HT-29 (cell line): ENCODE measurements at places on chromosomes 13 and 19. TPM values are rescaled to one million over a fixed set of nuclear protein-coding genes. Genes with fewer than 3 reads are reported as not detected.
A peak's percentile ranks its signal among the peaks of the same experiment; 100 is the strongest.

DNA sequence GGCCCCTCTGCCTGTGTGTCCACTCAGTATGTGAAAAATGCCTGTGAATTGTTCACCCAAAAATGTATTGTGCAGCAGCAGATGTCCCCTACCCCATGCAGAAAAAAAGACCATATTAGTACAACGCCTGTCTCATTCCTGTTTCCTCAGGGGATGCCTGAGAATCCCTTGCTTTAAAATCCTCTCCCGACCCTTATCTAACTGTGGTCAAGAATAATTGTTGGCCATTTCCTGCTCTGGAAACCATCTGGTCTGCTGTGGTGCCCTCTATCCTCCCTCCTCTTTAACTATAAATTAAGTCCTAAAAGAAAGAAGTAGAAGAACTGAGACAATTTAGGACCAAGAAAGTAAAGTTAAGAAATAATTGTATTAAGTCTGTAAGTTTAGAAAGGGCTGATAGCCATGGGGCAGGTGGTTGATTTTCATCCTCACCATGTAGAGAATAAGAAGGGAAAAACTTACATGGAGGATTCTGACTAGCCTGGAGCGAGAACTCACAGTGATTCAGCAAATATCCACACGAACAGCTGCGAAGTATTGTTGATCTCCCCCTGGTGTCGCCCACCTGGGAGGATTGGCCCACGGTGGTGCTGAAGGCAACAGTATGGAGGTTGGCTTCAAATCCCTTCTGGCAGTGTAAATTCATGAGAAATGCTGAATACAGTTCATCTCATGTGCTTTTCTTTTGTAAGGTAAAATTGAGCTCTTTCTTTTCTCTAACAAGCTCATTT lies 85.6 kb downstream of the COL4A2 start:
- no peak for DNase-seq

DNA sequence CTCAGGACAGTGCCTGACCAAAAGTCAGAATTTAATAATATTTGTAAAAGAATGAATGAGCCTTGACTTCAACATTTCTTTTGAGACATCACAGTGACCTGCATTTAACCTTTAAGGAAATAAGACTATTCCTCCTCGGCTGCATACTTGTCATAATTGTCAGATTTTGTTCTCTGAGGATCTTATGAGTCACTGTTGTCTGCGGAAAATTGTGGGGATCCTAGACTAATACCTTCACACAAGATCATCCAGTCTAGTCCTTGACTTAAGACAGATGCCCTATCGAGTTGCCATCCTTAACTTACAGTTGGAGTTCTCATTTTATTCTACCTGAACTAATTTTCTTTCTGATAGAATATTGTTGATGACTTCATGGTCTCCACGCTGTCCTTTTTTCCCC lies 198.4 kb downstream of the DLEU7 start:
- DNase-seq = no peak

DNA sequence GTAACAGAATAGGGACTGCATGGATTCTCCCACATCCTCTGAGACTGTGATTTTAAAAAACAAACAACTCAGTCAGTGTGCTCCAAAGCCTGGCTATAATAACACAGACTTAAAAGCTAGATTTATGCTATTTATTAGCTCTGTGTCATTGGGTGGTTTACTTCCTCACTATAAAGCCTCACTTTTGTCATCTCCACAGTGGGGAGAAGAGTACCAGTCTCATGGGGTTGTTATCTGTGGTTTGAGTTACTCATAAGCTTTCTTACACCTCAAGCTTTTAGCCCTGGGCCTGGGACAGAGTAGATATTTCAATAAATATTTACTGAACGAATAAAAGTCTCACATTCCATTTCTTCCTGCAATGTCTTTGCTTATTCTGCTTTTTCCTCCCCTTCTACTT lies 5.3 kb downstream of the RNASEH2B start:
- DNase-seq = no peak

DNA sequence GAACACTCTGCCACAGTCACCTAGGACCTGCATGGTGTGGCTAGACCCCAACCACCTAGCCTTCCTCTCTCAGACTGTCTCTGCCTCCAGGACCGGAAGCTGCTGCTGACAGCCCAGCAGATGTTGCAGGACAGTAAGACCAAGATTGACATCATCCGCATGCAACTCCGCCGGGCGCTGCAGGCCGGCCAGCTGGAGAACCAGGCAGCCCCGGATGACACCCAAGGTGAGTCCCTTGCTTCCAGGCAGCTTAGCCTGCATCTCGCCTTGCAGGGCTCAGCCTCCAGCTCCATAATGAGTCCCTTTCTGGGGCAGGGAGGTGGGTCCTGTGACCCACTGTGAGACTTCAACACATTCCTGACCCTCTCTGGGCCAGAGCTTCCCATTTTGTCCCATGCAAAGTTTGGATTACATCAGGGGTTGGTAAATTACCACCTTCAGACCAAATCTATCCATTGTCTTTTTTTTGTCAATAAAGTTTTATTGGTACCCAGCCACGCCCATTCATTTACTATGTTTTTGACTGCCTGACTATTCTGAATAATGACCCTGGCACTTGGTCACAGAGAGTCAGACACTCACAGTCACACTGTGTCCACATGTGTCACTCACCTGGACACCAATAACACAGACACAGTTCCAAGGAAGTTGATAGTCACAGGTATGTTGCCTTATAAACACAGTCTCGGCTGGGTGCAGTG lies 13.4 kb downstream of the PKN1 start:
- no peak for DNase-seq

DNA sequence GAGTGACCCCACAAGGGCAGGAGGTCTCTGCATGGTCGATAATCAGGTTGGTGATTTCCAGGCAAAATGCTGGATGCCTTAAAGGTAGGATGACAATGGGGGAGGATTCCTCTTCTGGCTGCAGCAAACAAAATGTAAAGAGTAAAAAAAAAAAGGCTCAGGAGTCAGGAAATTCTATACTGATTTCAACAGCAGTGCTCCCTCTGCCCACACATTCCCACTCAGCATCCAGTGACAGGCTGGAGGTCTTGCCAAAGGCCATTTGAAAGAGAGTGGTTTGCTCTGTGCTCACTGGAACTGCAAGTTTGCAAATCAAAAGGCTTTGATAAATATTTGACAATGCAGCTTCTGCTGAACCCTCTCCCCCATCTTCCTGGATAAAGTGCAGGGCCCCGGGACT lies 135.4 kb downstream of the TNFRSF19 start:
- DNase-seq = no peak

- DNase-seq = peak; percentile 98
These were observed 23.5 kb upstream of the USP12 start for GRCh38 chr13:27194895-27195764.

- DNase-seq = no peak
These were observed 12.1 kb downstream of the AKAP11 start for GRCh38 chr13:42284068-42284467.

GRCh38 chr13:93744886-93745285 lies 518.3 kb downstream of the GPC6 start:
- no peak for DNase-seq

- DNase-seq = no peak
These were observed 99.4 kb downstream of the RBM26 start for GRCh38 chr13:79306650-79307049.

- no peak for DNase-seq
These were observed 32.2 kb downstream of the ANKRD27 start for GRCh38 chr19:32642771-32643170.

- no peak for DNase-seq
These were observed 47.9 kb upstream of the EPHX3 start for GRCh38 chr19:15280048-15280725.

DNA sequence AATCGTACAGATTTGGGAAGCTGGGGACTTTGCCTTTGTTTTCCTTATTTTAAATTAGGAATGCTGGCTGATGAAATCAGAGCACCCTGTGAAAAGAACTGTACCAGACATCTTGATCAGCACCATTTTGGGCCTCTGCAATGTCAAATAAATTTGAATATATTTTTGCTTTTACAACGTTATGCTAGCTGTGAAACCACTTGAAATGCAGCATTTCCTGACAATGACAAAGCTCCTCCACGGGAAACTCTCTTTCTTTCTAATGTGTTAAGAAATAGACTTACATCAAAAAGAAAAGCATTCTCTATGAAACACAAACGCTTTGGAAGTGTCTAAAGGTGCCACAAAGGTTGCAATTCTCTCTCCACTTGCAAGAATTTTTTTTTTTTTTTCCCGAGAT lies 47.1 kb upstream of the MAP3K10 start:
- no peak for DNase-seq

EDNRB gene
- not detected in 2 replicates for total RNA-seq

TEX29 gene
- total RNA-seq = not detected in 2 replicates

RNF225 gene
- total RNA-seq = 0.58 and 0.99 TPM in 2 replicates

BCL3 gene
- total RNA-seq = 39.1 and 50.6 TPM in 2 replicates

TGFBR3L gene
- not detected in 2 replicates for total RNA-seq

ZNF208 gene
- total RNA-seq = not detected in 2 replicates

KRTDAP gene
- not detected in 2 replicates for total RNA-seq

TMEM272 gene
- not detected in 2 replicates for total RNA-seq
